Stimulated activated CD8-positive, alpha-beta memory T cell treated with anti-CD3 and anti-CD28 coated beads, Interleukin-4, amount 100 ng/mL, for 24 hours (primary cell): ENCODE measurements at places on chromosomes 7 and 10.
A peak's percentile ranks its signal among the peaks of the same experiment; 100 is the strongest.

- no peak for DNase-seq
These were observed 22.6 kb downstream of the CSGALNACT2 start for GRCh38 chr10:43160921-43161255.

DNA sequence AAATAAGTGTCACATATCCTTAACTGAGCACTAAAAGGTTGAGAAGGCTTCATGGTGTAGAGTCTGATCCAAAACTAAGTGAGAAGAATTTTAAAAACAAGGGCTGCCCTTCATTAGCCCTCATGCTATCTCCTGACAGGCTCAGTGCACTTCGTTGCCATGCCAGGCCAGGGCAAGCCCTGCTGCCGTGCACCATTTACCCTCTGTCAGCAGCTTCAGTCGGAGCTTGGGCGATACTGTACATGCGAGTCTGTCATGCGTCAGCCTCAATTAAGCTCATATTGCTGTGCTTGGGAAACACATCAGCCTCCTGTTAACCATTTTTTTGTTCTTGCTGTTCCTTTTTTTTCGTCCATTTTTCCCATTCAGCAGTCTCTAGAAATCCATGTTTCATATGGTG, 166.6 kb downstream of the VTI1A start:
- DNase-seq, result no peak

- no peak for DNase-seq
These were observed 102.6 kb upstream of the LYZL1 start for GRCh38 chr10:29186221-29186620.

GRCh38 chr10:25907261-25907660, 26.8 kb upstream of the MYO3A start:
- DNase-seq, result no peak

DNA sequence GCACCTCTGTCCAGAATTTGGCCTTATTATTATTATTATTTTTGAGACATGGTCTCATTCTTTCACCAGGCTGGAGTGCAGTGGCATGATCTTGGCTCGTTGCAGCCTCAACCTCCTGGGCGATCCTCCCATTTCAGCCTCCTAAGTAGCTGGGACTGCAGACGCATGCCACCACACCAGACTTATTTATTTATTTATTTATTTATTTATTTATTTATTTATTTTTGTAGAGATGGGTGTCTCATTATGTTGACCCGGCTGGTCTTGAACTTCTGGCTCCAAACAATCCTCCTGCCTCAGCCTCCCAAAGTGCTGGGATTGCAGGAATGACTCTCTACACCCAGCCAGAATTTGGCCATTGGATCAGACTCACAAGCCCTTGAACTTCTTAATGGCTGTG, 6.4 kb downstream of the BLNK start:
- no peak for DNase-seq

- DNase-seq, result no peak
These were observed 3.4 kb downstream of the ADRA2A start for GRCh38 chr10:111080224-111080623.

- no peak for DNase-seq
These were observed 585.6 kb downstream of the SUGCT start for GRCh38 chr7:40720416-40720815.

DNA sequence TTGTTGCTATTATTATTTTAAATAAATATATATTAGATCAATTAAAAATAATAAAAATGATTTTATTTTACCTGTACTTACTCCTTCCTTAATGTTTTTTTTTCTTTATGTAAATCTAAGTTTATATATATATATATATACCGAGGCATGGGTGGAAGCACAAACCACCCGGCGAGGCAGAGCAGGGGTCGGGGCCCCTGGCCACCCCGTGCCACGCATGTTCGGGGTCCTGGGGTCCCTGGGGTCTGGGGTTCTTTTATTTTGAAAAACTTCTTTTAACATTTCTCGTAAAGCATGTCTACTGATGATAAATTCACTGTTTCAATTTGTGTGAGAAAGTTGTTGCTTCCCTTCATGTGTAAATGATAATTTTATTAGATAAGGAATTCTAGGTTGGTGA, 976.1 kb downstream of the REEP3 start:
- DNase-seq, result no peak

DNA sequence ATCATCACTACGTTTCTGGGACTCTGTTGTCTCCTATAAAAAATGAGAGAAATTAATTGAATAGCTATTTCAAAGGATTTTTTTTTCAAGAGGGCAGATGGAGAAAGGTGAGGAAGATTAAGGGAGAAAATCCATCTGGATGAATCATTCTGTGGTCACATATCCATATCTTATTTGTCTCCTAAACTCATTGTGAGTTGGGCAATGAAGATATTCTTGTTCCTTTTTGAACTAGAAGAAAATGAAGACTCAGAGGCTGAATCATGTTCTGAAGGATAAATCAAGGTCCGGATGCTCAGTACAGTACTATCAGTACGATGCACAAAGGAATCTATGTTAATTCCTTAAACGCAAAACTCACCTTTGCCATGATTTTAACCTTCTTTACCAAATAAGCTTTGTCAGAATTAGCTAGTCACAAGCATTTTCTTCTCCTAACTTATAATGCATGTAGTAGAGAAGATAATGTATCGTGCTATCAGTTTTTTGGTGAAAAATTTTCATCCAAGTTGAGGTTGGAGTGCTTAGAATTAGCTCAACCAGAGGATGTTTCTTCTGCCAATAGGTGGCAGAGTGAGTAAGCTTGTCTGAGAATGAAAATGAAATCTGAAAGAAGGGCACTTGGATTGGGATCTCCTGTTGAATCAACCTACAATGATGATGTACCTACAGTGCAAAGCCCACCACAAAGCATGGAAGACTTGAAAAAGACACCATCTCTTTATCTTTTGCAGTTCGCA, 446.9 kb downstream of the KIF20B start:
- no peak for DNase-seq

DNA sequence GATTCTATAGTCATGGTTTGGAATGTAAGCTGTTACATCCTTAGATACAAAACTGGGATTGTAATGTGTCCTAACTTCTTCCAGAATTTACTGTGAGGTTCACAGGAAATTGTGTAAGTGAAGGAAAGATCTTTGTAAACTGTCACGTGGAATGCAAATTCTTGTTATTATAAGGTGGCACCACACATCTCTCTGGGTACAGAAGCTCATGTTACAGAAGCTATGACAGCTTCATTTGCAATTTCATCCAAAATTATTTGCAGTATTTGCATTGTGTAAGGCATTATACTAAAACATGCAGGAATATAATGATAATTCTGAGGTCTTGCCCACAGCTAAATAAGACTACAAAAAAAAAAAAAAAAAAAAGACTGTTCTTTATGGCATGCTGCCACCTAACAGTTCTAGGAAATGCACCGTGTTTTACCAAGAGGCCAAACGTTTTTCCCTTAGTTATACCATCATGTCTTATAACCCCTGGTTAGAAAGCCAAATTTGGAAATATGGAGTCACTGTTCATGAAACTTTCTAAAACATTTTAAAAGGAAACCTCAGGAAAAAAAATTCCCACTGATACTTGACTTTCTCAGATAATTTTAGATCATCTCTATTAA, 17.6 kb downstream of the MINDY3 start:
- no peak for DNase-seq

- peak; percentile 66 for DNase-seq
These were observed 25.9 kb downstream of the ZNF775 start for GRCh38 chr7:150404805-150405583.

- no peak for DNase-seq
These were observed 434.6 kb upstream of the SEMA3A start for GRCh38 chr7:84629216-84629615.

DNA sequence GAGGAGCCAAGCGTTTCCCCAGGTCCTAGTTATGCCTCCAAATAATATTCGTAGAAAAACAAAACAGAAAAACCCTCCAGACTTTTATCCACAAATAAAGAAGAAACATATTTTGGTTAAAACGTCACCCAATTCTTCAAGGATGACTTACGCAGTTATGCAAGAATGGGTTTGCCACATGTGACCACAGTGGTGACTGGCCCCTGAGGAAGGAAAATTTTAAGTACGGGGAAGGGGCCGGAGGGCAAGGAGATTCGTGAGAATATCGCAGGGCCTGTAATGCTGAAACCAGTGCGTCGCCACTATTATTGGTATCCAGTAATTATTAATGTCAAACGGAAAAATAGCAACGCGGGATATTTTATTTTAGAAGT, 537 bp upstream of the MRPS24 start:
- DNase-seq, result no peak

DNA sequence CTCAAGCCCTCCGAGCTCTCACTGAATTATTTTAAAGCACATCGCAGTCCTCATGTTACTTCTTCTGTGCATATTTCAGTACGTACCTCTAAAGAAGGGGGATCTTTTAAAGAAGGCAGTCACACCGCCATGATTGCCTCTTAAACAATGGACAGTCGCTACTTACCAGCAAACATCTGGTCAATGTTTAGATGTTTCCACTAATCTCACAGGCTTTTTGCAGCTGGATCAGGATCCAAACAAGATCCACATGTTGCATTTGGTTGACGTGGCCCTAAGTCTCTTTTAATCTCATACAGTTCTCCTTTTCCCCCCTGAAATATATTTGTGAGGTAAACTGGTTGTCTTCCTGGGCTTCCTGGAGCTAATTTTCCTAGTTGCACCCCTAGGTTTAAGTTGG, 50.0 kb downstream of the PRF1 start:
- no peak for DNase-seq

DNA sequence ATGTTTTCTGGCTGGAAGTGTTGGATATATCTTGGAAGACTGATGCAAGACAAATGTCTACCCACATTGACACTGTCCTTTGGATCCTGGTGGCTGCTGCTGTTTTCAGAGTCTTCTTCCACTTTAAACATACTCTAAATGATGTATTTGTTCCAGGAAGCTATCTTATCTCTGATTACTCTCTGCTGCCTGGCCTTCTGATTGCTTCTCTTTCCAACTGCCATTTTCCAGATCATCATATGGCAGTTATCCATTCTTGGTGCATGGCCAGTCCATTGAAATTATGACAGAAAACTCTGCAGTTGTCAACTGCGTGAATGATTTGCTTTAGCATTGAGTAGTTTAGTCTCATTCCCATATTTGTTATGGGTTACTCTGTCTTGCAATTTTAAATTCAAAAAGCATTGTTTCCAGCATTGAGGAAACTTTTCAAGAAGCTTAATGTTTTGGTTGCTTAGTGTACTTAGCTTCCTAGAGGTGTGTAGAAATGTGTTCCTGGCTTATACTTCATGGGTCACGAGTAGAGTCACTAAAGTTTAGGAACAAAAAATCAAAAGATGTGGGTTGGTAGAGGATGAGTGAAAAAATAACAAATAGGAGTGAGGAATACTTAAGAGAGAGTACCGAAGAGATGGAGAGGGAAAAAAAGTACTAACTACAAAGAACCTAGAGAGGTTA, 268.3 kb upstream of the MTPN start:
- no peak for DNase-seq

DNA sequence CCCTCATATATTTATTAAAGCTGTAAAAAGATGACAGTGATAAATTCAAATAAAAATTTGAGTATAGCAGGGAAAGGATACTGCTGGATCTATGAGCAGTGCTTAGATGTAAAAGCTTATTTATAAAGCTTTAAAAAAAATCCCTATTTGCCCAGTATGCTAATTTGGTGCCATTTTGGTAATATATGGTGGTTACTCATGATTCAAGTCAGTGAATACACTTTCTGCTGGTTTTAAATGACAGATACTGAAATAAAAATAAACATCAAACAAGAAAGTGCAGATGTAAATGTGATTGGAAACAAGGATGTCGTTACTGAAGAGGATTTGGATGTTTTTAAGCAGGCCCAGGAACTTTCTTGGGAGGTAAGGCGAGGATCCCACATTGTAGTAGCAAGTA, 134.4 kb upstream of the SAMD8 start:
- DNase-seq, result no peak

DNA sequence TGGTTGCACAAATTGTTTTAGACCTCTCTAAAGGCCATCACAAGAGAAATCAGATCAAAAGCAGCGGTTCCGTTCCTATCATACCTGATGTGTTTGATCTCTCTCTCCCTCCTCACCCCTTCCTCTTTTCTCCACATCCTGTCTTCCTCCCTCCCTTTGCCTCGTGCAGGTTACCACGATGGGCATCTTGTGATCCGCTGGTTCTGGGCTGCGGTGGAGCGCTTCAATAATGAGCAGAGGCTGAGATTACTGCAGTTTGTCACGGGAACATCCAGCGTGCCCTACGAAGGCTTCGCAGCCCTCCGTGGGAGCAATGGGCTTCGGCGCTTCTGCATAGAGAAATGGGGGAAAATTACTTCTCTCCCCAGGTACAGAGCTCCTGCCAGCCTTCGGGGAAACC, 28.5 kb upstream of the STK17A start:
- DNase-seq, result no peak

GRCh38 chr10:84599254-84599653, 270.9 kb downstream of the CCSER2 start:
- DNase-seq, result no peak

GRCh38 chr7:100400656-100401055, 27.4 kb downstream of the PILRA start:
- no peak for DNase-seq

DNA sequence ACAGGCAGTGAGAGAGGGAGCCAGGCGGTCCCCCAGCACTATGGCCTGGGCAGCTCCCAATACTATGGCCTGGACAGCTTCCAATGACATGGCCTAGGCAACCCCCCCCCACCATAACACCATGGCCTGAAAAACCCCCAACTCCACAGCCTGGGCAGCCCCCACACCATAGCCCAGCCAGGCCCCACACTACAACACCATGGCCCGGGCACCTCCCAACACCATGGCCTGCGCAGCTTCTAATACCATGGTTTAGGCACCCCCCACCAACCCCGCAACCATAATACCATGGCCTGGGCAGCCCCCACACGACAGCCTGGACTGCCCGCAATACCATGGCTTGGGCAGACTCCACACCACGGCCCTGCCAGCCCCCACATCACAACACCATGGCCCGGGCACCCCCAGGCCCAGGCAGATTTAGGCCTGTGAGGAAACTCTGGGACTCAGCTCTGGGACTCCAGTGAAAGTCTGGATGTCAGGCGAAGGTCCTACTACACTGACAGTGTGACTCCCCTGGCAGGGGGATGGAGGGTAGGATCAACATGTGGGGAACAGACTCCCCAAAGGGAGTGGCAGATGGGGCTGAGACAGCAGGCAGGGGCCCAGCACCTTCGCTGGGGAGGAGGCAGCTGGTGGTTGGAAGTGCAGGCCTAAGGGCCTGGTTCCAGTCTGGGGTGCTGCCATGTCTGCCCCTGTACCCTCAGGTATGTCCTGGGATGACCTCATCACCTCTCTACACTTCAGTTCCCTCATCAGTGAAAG, 8.7 kb downstream of the CPXM2 start:
- no peak for DNase-seq
